Glutamatergic neuron (in vitro differentiated cells): ENCODE measurements at places on chromosomes 11 and 22. TPM values are rescaled to one million over a fixed set of nuclear protein-coding genes. Genes with fewer than 3 reads are reported as not detected.
A peak's percentile ranks its signal among the peaks of the same experiment; 100 is the strongest.

- H3K27ac ChIP-seq = no peak overlapping the region
- no peaks in the 10 kb centered on the region for H3K36me3 ChIP-seq
- peaks cover 13% of the 10 kb centered on the region for H3K27me3 ChIP-seq
- no peak overlapping the region for H3K4me3 ChIP-seq
These were observed 79.4 kb upstream of the PPARA start for GRCh38 chr22:46070803-46071450.

DNA sequence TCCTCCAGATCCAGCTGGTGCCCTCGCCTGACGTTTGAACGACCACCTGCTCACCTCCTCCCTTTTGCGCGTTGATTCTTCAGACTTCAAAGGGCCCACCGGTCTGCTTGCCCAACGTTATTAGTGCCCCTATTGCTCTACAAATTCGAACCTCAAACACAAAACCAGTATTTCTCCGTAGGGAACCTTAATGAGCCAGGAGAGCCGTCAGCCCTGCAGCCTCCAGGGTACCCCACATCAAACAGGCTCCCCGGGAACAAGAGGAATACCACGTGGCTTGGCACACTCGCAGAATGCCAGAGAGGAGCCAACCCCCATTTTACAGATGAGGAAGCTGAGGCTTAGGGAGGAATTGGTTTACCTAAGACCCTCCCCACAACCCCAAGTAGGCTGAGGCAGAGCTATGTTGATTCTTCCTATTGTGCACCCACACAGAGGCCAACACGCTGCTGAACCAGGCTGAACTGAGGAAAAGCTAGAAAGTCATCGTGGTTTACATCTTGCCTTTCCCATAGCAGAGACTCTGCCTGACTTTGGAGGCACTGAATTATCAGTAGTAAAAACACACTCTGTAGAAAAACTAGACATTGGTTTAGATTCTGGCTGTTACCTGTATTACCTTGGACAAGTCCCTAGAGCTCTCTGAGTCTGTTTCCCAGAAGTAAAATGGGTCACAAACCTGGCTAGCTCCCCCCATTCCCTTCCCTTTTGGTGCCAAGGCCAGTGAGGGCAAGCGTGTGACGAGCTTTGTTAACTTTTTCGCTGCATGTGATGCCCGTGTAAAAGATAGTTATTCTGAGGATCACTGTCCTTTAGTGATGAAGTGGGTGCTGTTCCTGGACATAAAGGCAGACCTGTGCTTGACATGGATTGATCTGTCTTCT, 764 bp downstream of the TKFC start:
- peak overlapping the region; percentile 100 for H3K27ac ChIP-seq
- H3K27me3 ChIP-seq = peaks cover 8% of the 10 kb centered on the region
- no peak for DNase-seq
- no peaks in the 10 kb centered on the region for H3K36me3 ChIP-seq
- peaks cover 23% of the 10 kb centered on the region for H3K4me1 ChIP-seq
- H3K4me3 ChIP-seq = peak overlapping the region; percentile 99

DNA sequence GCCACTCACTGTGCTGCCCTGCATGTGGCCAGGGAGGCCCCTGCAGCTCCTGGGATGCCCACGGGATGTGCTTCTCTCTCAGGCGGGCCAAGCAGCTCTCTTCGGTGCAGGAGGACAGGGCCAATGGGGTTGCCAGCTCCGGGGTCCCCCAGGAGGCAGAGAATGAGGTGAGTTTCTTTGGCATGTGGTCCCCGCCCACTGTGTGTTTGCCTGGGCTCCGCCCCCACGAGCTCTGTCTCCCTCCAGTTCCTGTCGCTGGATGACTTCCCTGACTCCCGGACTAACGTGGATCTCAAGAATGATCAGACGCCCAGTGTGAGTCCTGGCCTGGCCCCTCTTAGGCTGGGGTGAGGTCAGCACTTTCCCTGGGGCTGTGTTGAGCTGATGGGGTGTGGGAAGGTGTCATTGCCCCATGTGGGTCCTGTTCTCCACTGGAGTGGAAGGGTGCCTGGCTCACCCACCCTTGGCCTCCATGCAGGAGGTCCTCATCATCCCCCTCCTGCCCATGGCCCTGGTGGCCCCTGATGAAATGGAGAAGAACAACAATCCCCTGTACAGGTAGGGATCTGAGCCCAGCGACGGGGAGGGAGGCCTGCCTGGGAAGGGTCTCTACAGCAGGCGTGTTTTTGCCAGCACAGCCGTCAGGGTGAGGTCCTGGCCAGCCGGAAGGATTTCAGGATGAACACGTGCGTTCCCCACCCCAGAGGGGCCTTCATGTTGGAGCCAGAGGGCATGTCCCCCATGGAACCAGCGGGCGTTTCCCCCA, 7.7 kb downstream of the SCO2 start:
- H3K27ac ChIP-seq = no peak overlapping the region
- H3K36me3 ChIP-seq = no peaks in the 10 kb centered on the region
- DNase-seq = no peak
- no peaks in the 10 kb centered on the region for H3K4me1 ChIP-seq

GRCh38 chr11:63939397-63939891, 642 bp downstream of the NAA40 start:
- peak overlapping the region; percentile 60 for H3K27ac ChIP-seq
- H3K36me3 ChIP-seq = no peaks in the 10 kb centered on the region
- DNase-seq = no peak

DNA sequence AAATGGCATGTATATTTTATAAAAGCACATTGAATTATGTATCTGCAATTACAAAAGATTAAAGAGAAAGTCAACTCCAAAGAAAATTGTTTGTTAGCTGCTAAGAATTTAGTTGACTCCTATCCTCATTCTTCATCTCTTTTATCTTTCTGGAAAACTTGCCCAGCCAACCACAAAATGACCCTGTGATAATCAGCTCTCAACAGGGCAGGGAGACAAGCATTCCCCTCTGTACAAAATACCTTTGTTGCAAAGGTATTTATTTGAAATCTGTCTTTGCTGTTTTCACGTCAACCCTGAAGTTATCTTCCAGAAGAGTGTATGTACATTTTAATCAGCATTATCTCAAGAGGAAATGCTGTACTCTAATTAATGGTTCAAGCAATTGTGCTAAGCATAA, 191.1 kb upstream of the DDI1 start:
- H3K4me1 ChIP-seq = peaks cover 5% of the 10 kb centered on the region
- H3K4me3 ChIP-seq = no peak overlapping the region
- H3K36me3 ChIP-seq = no peaks in the 10 kb centered on the region
- no peaks in the 10 kb centered on the region for H3K27me3 ChIP-seq
- no peak overlapping the region for H3K27ac ChIP-seq

- no peaks in the 10 kb centered on the region for H3K27me3 ChIP-seq
- no peaks in the 10 kb centered on the region for H3K4me1 ChIP-seq
- no peak overlapping the region for H3K27ac ChIP-seq
- no peak overlapping the region for H3K4me3 ChIP-seq
- no peak for DNase-seq
- H3K36me3 ChIP-seq = no peaks in the 10 kb centered on the region
These were observed 34.5 kb upstream of the ANO3 start for GRCh38 chr11:26297189-26297975.

DNA sequence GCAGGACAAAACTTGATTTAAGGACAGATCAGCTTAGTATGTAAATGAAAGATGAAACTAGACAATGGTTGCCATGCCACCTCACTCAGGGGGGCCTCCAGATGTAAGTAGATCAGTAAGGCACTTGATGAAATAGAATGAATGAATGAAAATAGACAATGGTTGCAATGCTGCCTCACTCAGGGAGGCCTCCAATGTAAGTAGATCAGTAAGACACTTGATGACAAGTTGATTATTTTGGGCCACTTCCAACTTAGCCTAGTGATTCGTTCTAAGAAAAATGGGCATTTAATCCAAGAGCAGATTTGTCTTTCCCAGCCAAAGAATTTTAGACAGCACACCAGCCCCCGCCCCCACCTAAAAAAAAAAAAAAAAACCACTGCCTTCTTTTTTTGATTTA, 19.2 kb upstream of the SLC5A12 start:
- no peaks in the 10 kb centered on the region for H3K4me1 ChIP-seq
- H3K36me3 ChIP-seq = no peaks in the 10 kb centered on the region
- DNase-seq = no peak
- H3K27ac ChIP-seq = no peak overlapping the region
- no peaks in the 10 kb centered on the region for H3K27me3 ChIP-seq

- H3K27me3 ChIP-seq = peaks cover 6% of the 10 kb centered on the region
- peak overlapping the region; percentile 72 for H3K4me3 ChIP-seq
- H3K27ac ChIP-seq = peak overlapping the region; percentile 99
- no peaks in the 10 kb centered on the region for H3K36me3 ChIP-seq
- DNase-seq = no peak
- peaks cover 33% of the 10 kb centered on the region for H3K4me1 ChIP-seq
These were observed 86.0 kb downstream of the C11orf87 start for GRCh38 chr11:109507836-109508561.

DNA sequence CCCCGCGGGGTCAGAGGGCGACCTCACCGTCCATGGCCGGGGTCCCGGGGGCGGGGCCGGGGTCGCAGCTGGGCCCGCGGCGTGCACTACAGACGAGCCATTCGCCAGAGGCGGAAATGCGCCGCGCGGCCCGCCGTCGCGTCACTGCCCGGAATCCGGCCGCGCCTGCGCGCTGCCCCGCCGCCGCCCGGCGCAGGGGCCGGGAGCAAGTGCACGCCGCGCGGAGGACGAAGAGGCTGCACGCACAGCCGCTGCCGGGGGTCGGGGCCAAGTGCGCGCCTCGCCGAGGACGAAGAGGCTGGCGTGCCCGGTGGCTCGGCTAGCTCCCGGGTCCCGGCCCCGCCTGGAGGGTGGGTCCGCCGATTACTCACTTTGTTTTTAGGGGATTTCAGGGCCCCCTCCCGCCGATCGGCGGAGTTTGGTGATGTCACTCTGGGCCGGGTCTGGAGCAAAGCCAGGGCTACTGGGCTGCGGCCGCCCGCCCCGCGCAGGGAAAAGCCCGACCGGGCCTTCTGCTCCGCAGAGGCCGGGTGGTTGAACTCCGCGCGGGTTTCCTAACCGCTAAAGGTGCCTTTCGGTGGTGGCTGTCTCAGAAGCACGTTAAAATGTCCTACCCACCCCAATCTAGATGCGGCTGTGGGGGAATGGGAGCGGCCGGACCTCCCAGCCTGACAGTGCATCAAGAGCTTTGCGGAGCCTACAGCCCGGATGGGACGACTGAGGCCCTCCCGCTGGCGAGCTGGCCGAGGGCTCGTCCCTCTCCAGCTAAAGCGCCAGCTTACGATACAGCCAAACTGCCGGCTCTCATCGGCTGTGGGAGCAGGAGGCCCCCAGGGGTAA, at the start of gene RELA:
TSS of gene RELA (minus strand) at position 118 of the 840 bp plus-strand sequence. CDS start at position 34, 84 bp downstream.
- H3K4me1 ChIP-seq = peaks cover 8% of the 10 kb centered on the region
- H3K36me3 ChIP-seq = peaks cover 7% of the 10 kb centered on the region
- peaks cover 5% of the 10 kb centered on the region for H3K27me3 ChIP-seq
- peak; percentile 94 for DNase-seq

GRCh38 chr11:45924036-45924915, 1.8 kb downstream of the LARGE2 start:
- no peaks in the 10 kb centered on the region for H3K36me3 ChIP-seq
- H3K4me3 ChIP-seq = peak overlapping the region; percentile 53
- H3K27ac ChIP-seq = peak overlapping the region; percentile 31

GRCh38 chr11:64918017-64918416, 1.0 kb upstream of the ATG2A start:
- peaks cover 15% of the 10 kb centered on the region for H3K4me1 ChIP-seq
- H3K36me3 ChIP-seq = no peaks in the 10 kb centered on the region
- no peak for DNase-seq
- peak overlapping the region; percentile 93 for H3K4me3 ChIP-seq
- peaks cover 8% of the 10 kb centered on the region for H3K27me3 ChIP-seq

DNA sequence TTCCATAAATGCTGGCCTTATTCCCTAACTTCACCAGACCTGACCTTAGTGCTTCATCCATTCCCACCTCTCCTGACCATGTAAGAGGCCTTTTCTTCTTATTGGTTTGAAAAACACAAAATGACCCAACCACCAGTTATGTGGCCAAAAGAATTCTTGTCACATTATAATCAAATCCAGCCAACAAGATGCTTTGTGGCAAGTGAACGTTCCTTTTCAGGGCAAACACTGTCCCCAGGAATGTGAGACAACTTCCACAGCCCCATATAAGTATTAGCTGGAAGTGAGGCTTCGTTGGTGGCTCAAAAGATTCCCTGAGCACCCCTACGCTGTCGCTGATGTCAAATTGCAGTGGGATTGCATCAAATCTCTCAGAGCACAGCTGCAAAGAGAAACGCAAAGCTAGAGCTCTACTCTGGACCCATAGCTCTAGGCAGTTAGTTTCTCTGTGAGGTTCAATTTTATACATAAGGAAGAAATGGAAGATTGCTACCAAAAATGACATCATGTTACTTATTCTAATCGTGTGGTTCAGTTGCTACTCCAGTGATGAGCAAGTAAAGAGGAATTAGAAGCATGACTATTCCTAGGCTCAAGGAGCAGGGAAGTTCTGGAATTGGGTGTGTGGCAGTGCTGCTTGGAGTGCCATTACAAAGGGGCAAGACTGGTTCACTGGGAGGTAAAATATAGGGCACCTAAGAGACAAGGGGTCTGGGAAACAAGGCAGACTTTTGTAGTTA, 26.1 kb downstream of the GLYATL1 start:
- H3K4me1 ChIP-seq = no peaks in the 10 kb centered on the region
- H3K4me3 ChIP-seq = no peak overlapping the region
- H3K27ac ChIP-seq = no peak overlapping the region

GRCh38 chr11:2752923-2753322, 53.1 kb upstream of the KCNQ1OT1 start:
- H3K27ac ChIP-seq = no peak overlapping the region
- peaks cover 5% of the 10 kb centered on the region for H3K27me3 ChIP-seq
- H3K36me3 ChIP-seq = peaks cover 11% of the 10 kb centered on the region
- peaks cover 18% of the 10 kb centered on the region for H3K4me1 ChIP-seq
- no peak for DNase-seq
- H3K4me3 ChIP-seq = no peak overlapping the region

DNA sequence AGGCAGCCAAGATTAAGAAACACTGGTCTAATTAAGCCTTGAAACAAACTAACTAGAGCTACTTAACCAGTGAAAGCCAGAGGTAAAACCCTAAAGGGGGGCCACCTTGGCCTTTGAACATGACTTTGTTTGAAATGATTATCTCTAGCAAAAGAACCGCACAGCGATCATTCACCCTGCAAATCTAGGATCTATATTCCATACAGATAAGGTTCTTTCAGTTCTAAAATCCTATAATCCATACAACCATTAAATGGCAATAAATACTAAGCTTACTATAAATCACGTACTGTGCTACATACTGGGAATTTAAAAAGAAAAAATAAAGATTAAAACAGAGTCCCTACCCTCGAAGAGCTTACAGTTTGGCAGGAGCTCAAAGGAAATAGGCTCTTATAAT, 40.6 kb downstream of the RBFOX2 start:
- H3K4me3 ChIP-seq = peak overlapping the region; percentile 66
- H3K27ac ChIP-seq = no peak overlapping the region
- H3K36me3 ChIP-seq = no peaks in the 10 kb centered on the region

- H3K27ac ChIP-seq = peak overlapping the region; percentile 74
- H3K36me3 ChIP-seq = no peaks in the 10 kb centered on the region
- DNase-seq = no peak
These were observed 1.3 kb upstream of the B4GALNT4 start for GRCh38 chr11:367956-368413.

GRCh38 chr11:61532134-61533038, 23.8 kb downstream of the LRRC10B start:
- DNase-seq = no peak
- H3K36me3 ChIP-seq = no peaks in the 10 kb centered on the region
- no peak overlapping the region for H3K4me3 ChIP-seq
- H3K27me3 ChIP-seq = peaks cover 20% of the 10 kb centered on the region
- H3K4me1 ChIP-seq = peaks cover 37% of the 10 kb centered on the region

Gene CRYBB3
- not detected for total RNA-seq

Gene MAPK8IP2
- total RNA-seq = 143 TPM

Gene GUCY1A2
- 20.3 TPM for total RNA-seq

Gene KCNK7
- total RNA-seq = 0.69 TPM

Gene CFAP300
- total RNA-seq = 1.4 TPM

Gene OR2AG1
- total RNA-seq = not detected

Gene INPP5J
- total RNA-seq = 15.4 TPM

Gene SLC25A45
- 0.25 TPM for total RNA-seq

Gene OR56A1
- 0.15 TPM for total RNA-seq
